ENCODE measurements at places on chromosomes 7 and 10.

GRCh38 chr10:111830359-111830758 lies 353.2 kb downstream of the GPAM start:
- DNase-seq, result no peak

DNA sequence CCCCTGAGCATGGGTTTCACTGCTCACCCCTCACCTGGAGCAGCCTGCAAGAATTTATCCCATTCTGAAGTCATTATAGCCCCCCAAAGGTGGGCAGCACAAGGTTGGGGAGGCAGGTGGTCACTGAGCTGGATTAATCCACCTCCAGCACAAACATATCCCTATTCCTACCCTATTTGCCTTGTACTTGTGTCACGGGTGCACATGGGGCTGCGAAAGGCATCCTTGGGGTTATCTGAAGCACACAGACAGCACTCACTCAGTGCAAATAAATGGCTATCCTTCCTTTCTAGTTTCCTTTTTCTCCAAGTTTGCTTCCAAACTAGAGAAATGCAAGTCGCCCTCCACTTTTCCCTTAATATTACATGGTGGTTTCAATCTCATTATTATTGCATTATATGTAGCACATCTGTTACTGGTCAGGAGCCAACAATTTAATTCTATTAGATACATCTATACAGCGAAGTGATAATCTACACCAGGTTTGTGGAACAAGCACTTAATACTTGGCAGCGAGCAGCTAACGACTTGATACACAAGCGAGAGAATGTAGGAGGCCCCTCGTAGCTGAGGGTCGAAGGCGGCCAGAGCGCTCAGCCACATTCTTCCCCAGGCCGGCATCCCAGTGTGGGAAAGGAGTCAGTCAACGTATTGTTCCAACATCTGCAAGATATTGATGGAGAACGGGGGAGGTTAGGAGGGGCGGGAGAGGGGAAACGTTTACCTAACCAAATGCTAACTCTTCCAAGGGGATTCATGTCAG lies 121.3 kb upstream of the HABP2 start:
- no peak for DNase-seq

DNA sequence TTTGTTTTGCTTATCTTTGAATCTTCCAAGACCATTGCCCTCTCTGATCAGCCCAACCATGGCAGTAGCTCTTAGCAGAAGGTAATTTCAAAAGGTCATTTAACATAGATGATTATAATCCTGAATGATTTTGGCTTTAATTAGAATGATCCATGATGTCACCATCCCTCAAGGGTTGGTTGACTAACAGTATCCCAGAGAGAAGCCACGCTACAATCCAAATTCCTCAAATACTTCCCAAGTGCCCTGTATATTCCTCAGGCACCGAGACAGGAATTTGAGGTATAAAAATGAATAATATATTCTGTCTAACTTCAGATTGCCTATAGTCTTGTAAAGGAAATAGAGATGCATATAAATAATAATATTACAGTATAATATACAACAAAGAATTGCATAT lies 42.1 kb upstream of the TMEM196 start:
- no peak for DNase-seq

GRCh38 chr7:79590916-79591623 lies 137.6 kb upstream of the MAGI2 start:
- DNase-seq, result no peak

GRCh38 chr7:131683536-131684125 lies 127.2 kb upstream of the PODXL start:
- no peak for DNase-seq

GRCh38 chr10:93300981-93301380 lies 181.2 kb downstream of the MYOF start:
- no peak for DNase-seq

GRCh38 chr10:22683140-22683389 lies 31.3 kb downstream of the PIP4K2A start:
- no peak for DNase-seq

- DNase-seq, result no peak
Observed at GRCh38 chr10:36441557-36441956, 683.8 kb upstream of the ANKRD30A start.

DNA sequence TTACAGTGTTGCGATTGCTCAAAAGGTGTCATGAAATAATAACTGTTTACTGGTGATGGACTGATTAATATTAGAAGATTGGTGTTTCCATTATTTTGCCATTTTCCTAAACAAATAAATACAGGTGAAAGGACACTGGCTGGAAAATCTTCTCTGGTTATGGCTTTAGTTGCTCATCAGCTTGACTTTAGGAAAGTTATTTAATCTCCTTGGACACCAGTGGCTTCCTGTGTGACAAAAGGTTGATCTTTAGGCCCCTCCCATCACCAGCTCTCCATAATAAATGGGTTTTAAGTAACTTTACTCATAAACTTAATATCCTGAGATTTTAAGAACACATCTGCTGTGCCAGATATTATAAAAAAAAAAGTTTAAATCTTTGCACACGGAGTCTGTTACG lies 737 bp downstream of the CABCOCO1 start:
- DNase-seq, result no peak

GRCh38 chr10:299512-299911 lies 164.3 kb downstream of the ZMYND11 start:
- DNase-seq, result no peak

GRCh38 chr10:98055841-98056516 lies 25.6 kb upstream of the CRTAC1 start:
- DNase-seq, result no peak

GRCh38 chr7:123242467-123243092 lies 42.8 kb upstream of the SLC13A1 start:
- no peak for DNase-seq

DNA sequence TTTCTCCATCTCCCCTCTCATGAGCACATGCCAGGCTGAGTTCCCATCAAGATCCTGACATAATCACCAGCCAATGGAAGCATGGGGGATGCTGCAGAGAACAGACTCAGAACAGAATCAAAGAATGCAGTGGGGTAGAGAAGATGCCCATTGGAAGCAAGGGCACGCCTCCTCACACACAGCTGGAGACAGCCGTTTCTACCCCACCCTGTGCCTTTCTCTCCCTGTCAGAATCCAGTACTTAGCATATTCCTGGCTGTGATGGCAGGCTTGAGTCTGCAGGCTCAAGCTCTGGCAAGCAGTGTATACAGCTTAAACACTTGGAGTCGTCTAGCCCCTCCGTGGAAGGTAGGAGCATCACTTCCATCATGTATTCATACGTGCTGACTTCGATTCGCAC lies 867.9 kb downstream of the NRG3 start:
- no peak for DNase-seq

DNA sequence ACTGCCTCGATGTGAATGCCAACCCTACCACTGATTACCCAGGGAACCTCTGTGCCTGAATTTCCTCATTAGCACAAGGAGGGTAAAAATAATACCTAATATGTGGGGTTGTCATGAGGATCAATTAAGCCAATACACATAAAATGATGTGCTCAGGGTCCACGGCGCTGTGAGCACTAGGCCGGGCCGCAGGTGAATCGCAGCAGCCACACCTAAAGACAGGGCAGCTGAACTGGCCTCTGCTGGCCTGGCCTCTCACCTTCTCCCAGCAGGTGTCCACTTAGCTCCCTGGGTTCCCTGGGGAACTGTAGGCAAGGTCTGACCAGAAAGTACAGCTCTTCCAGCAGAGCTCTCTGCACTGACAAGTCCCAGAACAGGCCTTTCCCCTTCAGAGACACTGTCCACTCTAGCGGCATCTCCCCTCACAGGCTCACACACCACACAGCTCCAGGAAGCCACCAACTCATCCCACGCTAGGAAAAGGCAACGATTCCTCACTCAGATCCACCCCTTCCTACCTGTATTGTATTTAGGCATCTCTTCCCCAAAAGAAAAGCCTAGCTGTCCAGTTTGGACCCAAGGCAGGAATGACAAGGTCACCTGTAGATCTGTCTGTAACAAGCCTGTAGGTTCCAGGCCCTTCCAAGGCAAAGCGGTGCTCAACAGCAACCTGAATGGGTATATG lies 273.1 kb downstream of the USP6NL start:
- no peak for DNase-seq

- DNase-seq, result no peak
Observed at GRCh38 chr7:19224951-19225350, 79.7 kb upstream of the FERD3L start.

DNA sequence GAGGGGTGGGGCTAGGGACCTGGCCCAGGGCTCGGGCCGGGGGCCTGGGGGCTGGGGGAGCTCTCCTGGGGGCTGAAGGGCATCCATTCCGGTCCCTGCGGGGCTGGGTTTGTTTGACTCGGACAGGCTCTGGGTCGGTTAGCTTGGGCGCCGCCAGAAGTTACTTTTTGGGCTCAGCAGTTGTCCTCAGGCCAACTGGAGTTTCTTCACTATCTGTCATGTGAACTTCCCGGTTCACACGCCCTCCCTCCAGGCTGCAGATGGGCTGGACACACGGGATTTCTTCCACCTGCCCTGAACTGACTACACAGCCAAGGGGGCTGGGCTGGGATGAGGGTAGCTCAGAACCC lies 3.8 kb downstream of the SLC4A2 start:
- DNase-seq, result no peak

GRCh38 chr10:77686096-77686495 lies 48.5 kb upstream of the KCNMA1 start:
- DNase-seq, result no peak

DNA sequence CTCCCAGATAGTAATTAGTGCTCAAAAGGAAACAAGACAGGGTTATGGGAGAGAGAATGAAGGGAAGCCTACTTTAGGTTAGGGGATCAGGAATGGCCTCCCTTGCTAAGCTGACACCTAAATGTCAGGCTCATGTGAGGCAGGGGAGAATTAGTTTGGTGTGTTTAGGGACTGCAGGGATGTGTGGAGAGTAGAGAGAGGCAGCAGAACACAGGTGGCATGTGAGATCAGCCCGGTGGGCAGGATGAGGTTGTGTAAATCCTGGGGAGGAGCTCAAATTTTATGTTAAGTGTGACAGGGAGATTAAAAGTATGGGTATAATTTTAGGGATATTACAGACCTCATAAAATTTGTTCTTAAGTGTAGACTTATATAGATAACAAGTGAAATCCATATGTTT lies 56.2 kb upstream of the ZNF438 start:
- no peak for DNase-seq

- no peak for DNase-seq
Observed at GRCh38 chr10:89710753-89711152, 9.4 kb downstream of the KIF20B start.

DNA sequence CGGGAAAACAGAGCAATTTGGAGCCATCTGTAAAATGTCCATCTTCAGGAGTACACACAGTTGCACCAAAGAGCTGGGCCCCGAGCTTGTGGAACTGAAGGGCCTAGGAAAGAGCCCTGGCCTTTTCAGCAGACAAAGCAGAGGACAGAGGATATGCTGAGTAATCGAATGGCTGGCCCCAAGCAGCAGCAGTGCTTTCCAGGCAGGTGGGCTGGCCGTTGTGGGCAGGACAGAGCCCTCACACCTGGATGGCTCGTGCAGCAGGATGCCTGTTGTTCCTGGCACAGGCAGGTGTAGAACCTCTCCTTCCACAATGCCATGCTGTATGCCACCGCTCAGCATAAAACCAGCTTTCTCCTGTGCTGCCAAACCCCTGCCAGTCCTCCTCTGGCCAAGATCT lies 32.5 kb upstream of the TNS3 start:
- DNase-seq, result no peak

GRCh38 chr7:141251957-141252356 lies 178.1 kb downstream of the TMEM178B start:
- no peak for DNase-seq

DNA sequence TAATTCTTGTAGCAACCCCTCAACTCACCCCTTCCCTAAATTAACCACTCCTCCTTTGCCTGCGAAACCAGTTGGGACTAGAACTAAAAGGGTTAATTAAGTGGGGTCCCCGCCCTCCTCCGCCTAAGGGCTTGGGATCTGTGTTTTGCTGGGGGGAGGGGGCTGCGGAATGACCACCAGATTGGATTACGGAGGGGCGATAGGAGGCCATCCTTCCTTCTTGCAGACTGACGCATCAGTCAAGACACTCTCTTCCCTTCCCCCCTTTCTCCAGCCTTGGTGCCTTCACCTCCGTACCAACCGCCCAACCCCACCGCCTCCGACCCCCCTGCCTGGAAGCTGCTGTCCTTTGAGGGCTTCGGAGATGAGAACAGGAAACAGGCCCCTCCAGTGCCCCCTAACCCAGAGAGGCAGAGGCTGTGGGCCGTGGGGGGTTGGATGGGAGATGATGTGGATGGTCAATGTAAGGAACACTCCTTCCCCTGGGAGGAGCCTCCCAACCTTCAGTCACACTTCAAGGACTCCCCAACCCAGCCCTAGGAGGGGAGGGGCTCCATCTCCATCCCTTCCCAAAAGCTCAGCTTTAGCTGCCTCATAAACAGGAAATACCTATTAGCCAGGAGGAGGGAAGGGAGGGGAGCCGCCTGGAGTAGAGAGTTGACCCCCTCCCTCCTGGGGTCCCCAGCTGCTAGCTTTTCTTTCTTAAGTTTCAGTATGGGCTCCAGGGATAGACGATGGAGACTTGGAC lies 997 bp upstream of the LDB1 start:
- DNase-seq, result no peak

- no peak for DNase-seq
Observed at GRCh38 chr7:100825751-100826513, 1.4 kb downstream of the EPHB4 start.

- no peak for DNase-seq
Observed at GRCh38 chr10:103627111-103627892, 133.8 kb downstream of the NEURL1 start.

GRCh38 chr7:130273933-130274255 lies 7.2 kb downstream of the CPA2 start:
- DNase-seq, result peak; percentile 42

DNA sequence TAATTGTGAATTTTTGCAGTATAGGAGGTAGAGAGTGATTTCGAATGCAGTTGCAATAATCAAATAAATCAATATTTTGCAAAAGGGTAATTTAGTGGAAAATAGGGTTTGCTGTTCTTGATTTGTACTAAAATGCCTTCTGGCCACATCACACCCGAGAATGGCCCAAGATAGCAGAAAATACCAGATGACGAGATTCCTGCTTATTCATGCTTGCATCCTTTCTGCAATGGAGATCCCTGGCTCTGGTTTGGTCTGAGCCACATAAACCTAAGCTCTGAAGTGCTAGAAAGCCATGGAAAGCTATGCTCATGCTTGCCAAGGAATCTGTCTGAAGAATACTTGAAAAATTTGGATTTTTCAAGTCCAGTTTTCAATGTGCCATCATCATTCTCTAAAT lies 634.2 kb upstream of the COBL start:
- no peak for DNase-seq

- DNase-seq, result no peak
Observed at GRCh38 chr7:74405899-74406512, 47.7 kb upstream of the GTF2IRD1 start.

Data from NCI-H2107 (cell line).